HTR-8/SVneo (cell line): ENCODE measurements at places on chromosomes 6 and 20.

DNA sequence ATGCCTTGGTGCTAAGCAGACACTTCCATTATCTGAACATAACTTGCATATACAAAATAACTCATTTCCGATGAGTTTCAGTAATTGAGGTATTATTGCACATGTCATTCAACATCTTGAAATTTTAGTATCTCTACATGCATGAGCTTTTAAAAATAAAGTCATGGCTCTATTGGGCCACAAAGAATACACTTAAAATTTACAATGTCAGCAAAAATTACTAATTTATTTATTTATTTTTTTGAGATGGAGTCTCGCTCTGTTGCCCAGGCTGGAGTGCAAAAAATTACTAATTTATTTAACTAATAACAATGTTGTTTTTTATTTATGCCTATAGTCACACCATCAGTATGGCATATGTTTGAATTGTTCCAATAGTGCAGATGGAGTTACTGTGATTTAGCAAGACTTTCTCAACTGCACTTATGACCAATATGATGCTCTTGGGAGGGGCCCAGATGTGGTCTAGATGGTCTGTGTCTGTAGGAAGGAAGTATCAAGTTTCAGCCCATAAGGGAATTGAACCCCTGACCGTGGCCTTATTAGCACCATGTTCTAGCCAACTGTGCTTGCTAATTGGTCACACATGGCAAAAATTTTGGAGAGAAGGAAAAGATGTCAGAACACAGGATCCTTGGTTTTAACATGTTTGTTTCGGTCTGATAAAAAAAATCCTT, 370.7 kb upstream of the TSHZ2 start:
- no peak for DNase-seq

- peak; percentile 100 for DNase-seq
These were observed at the start of gene NCOA3 for GRCh38 chr20:47501482-47502270. Gene NCOA3 (plus strand): TSS chr20:47501887. CDS start chr20:47622248, 120,361 bp downstream.

GRCh38 chr6:17839513-17840223, 132.9 kb upstream of the NUP153 start:
- DNase-seq, result no peak

GRCh38 chr6:30922447-30922852, 8.4 kb downstream of the VARS2 start:
- DNase-seq, result no peak

- DNase-seq, result no peak
These were observed 15.1 kb downstream of the HIVEP2 start for GRCh38 chr6:142929751-142930358.

DNA sequence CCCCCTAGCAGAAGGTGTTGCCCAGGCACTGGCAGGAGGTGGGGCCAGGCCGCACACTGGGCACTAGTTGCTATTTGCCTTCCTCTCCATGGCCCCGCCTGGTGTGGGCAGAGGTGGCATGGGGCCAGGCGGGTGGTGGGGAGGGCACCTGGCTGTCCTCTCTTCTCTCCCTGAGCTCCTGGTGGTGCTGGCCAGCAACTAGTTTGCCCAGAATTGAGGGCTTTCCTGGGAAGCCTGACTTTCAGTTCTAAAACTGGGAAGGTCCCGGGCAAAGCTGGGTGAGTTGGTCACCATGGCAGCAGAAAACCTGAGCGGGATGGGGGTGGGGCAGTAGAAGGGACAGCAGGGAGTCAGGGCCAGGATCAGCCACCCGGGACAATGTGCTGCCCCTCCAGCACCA, 48.2 kb downstream of the RBM38 start:
- no peak for DNase-seq

- DNase-seq, result no peak
These were observed 95.8 kb downstream of the RPP40 start for GRCh38 chr6:4908062-4908461.

GRCh38 chr20:61980647-61981583, 84.8 kb downstream of the TAF4 start:
- peak; percentile 71 for DNase-seq

- DNase-seq, result peak; percentile 95
These were observed 3.5 kb upstream of the SNAI1 start for GRCh38 chr20:49979030-49979832.

GRCh38 chr6:23499549-23499948, 626.5 kb upstream of the NRSN1 start:
- no peak for DNase-seq

GRCh38 chr6:154782193-154782592, 49.0 kb downstream of the SCAF8 start:
- DNase-seq, result no peak

- no peak for DNase-seq
These were observed 54.0 kb downstream of the GMPR start for GRCh38 chr6:16292432-16292831.

DNA sequence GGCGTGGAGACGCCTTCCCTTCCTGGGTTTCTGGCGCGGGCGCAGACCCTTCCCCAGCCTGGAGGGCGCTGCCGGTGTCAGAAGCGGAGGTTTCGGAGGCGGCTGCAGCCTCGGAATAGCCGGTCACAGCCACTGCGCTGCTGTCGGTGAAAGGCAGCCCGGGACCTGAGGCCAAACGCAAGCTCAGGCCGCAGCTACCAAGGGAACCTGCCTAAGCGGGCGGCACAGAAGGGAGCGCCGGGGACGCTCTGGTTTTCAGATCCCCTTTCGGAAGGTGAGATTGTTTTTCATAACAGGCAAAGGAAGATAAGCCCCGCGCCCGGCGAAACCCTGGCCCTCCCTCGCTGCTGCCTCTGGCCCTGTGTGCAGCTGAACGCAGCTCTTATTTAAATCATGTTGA, 116.5 kb downstream of the FAM120B start:
- no peak for DNase-seq

GRCh38 chr6:170006900-170007467, 255.6 kb downstream of the ERMARD start:
- DNase-seq, result no peak

DNA sequence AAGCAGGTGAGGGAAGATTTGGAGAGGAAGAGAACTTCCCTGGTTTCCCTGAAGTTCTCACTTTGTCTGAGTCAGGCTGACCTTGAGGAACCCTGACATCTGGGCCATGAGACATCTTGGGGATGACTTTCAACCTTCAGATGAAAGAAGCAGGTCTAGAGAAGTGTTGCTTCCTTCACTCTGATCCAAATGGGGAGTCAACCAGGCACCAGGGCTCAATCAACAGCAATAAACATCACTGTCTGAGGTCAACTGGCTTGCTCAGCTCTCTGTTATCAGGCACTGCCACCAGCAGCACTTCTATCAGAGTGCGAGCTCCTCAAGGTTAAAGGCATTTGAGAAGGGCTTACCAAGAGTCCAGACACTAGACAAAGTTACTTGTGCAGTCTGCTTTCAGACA, 6.3 kb downstream of the ACOT8 start:
- no peak for DNase-seq

- no peak for DNase-seq
These were observed 22.4 kb downstream of the SYNCRIP start for GRCh38 chr6:85620308-85620707.

GRCh38 chr20:7772371-7772770, 167.9 kb downstream of the HAO1 start:
- no peak for DNase-seq

DNA sequence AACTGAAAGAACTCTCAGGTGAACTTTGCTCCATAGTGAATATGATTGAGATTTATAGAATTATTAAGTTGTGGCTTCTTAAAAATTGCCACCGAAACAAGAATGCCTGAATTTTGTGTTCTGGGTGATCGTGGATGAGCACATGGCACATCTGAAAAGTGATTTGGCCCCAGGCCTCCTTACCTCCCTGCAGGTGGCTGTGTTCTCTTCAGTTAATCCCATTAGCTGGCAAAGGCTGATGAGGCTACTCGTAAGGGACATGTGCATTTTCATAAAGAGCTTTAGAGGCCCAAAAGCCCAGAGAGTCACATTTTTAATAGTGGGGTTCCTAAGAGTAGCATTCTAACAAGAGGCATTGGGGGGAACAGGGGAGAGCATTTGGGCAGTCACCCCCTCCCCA, 22.6 kb downstream of the GNAS start:
- no peak for DNase-seq

DNA sequence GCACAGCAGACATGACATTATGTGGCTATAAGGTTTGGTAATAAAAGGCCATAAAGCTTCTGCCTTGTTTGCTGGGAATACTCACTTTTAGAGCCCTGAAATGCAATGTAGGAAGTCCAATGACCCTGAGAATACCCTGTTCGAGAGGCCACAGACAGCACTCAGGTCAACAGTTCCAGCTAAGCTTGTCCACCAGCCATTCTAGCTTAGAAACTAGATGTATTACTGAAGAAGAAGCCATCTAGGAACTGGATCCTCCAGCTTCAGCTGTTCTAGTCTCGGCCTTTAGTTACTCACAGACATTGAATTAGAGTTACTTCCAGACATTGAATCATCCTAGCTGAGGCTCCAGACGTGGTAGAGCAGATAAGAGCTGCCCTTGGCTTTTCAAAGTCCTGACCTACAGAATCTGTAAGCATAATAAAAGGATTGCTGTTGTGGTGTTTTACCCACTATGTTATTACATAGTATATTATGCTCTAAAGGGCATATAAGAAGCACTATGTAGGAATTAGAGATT, 84.9 kb downstream of the MMS22L start:
- DNase-seq, result no peak

DNA sequence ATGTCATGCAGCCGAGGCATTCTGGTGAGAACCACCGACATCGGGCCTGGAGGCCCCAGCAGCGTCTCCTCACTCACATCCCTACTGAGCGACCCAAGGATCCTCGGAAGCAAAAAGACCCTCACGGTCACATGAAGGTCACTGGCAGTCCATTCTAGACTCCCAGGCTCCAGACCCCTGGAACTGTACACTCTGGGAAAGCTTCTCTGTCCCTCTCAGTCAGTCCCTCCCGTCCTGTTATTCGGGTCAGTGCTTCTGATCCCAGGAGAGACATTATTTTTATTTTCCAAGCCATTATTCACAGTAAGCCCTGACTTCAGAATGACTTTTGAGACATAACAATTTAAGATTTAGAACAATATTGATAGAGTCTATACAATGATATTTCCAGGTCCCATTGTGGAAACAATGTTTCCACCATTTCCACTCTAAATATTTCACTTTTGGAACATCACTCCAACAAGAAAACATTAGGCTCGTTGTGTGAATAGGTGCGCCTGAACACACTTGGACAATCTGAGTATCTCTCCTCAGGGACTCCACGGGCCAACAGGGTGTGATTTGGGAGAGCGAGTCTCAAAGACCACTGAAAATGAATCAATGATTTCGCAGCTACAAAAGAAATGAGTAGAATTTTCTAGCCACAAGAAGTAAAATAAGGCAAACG, 199.7 kb downstream of the SOD2 start:
- DNase-seq, result no peak

GRCh38 chr6:148890096-148890495, 143.3 kb downstream of the UST start:
- no peak for DNase-seq

- DNase-seq, result no peak
These were observed 515.8 kb downstream of the PRKN start for GRCh38 chr6:162211777-162212176.

GRCh38 chr20:57091748-57092111, 174.7 kb downstream of the BMP7 start:
- DNase-seq, result no peak

GRCh38 chr20:59074456-59074855, 31.9 kb upstream of the PRELID3B start:
- no peak for DNase-seq

GRCh38 chr6:36980876-36981619, 4.9 kb downstream of the MTCH1 start:
- DNase-seq, result no peak

GRCh38 chr6:125013938-125014660, 51.9 kb downstream of the RNF217 start:
- DNase-seq, result no peak

- DNase-seq, result peak; percentile 47
These were observed 43.3 kb downstream of the FYN start for GRCh38 chr6:111829998-111830397.

DNA sequence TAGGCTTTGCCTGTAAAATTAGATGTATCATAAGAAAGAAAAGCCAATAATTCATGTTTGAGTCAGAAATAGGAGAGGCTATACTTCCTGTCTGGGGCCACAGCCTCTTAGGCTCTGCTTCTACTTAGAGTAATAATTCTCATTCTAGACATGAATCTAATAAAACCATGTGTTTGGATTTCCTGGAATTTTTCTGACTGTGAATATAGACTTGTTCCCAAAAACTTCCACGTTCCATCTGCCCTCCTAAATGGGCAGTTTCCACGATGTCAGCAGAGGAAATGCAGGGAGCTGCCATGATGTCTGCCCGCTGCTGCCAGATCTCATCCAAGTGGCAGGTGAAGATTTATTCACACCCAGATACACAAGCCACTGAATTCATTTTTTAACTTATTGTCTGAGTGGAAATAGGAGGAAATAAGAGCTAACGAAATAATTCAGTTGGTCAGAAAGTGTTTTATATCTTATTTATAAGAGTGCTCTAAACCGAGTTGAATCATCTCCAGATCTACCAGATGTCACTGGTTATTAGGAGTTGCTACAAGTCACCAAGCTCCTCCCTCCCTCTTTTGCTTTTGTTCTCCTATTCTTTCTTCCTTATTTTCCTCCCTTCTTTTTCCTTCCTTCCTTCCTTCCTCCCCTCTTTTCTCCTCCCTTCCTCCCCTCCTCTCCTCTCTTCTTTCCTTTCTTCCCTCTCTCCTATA, 69.3 kb downstream of the ALDH8A1 start:
- DNase-seq, result no peak

- no peak for DNase-seq
These were observed 30.0 kb downstream of the RSPO3 start for GRCh38 chr6:127148511-127148910.

GRCh38 chr6:15400572-15401004, 154.7 kb downstream of the JARID2 start:
- no peak for DNase-seq

- DNase-seq, result no peak
These were observed 677.6 kb downstream of the KIF16B start for GRCh38 chr20:15895560-15896084.

GRCh38 chr6:54874349-54875048, 27.9 kb downstream of the FAM83B start:
- no peak for DNase-seq

DNA sequence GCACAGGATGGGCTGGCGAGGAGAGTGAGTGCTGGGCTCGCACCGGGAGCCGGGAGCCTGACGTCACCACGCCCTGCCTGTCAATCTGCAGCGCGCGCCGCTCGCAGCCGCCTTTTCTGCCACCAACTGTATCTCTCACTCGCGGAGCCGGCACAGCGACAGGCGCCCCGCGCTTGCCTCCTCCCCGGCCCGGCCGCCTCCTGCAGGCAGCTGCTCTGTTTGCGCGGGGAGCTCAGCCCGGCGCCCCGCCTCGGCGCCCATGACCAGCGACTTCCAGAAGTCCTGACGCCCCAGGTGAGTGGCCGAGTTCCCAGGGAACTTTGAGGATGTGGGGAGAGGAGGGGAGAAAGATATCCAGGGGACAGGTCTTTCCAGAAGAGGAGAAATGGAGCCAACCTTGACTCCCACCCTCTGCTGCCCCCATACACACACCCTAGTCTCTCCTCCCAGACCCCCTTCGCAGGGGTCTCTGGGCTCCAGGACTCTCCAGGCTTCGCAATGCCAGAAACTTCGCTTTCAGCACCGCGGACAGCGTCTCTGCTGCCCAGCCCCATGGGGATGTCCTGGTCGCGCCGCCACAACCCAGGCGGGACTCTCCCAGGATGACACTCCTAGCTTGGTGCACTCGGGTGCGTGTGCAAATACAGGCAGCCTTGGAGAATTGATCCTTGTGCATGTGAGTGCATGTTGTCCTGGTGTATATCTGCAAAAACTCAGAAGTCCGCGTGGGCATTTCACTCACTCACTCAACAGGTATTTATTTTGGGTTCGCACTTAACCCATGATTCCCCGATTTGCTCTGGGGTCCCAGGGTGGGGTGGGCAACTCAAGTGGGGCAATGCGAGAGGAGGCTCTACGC, at the start of gene GPR6:
GPR6 (plus strand) TSS at position 138 of the 859 bp plus-strand sequence. CDS start 802 bp downstream, outside the sequence.
- peak; percentile 56 for DNase-seq

GRCh38 chr6:30730601-30731435, 10.7 kb downstream of the TUBB start:
- no peak for DNase-seq
